ENCODE measurements at places on chromosomes 3 and 15.
A peak's percentile ranks its signal among the peaks of the same experiment; 100 is the strongest.

- DNase-seq = no peak
These were observed 89.6 kb downstream of the TBL1XR1 start for GRCh38 chr3:177107461-177108239.

DNA sequence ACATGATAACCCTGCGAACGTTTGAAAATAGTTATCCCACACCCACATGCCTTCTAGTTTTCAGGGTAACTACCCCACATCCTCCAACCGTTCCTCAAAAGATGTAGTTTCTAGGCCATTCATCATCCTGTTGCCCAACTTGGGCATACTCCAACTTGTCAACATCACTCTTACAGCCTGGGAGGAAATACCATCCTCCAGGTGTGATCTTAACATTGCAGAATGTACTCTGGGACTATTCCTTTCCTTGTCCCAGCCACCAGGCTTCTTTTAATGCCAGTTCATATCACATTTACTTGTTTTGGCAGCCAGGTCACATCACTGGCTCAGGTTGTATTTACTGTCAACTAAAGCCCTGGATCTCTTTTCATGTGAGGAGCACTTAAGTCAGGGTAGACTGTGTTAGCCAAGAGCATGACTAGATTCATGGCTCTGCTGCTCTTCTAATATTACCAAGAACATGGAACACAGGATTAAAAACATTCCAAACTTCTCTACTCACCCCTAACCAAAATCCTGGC is 4.0 kb upstream of the DENND6A start:
- DNase-seq = no peak

DNA sequence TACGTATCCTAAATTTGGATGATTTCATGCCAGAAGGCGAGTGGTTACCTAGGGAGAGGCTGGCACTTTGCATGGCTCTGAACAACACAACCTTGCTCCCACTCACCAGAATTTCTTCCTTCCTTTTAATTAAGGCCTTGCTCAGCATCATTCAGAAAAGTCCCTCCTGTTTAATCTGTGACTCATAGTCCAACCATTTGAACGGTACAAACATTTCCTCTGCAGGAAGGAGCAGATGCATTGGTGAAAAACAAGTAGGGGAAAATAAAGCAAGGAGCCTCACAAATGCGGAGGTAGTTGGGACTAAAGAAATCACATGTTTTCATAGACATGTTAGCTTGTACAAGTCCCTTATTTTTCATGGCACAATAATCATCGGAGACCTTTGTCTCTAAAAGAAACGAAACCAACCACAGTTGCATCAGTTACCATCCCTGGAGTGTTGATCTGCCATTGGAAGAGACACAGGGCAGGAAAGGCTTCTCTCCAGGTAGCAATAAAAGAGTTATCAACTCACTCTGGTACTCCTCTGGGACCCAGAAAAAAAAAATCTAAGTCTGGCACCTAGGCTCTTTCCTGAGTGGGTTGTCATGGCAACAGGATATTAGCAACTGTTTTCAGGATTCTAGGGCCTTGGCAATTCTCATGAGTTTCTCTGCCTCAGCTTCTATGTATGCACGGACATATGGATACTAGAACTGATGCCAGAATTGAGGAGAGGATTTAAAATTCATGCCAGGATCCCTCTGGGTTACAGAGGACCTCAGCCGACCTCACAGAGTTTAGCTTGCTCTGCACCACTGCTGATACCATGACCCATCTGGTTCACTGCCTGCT is 255.4 kb upstream of the ARPP21 start:
- peak; percentile 85 for DNase-seq

- DNase-seq = no peak
These were observed 75.4 kb downstream of the CDIN1 start for GRCh38 chr15:36654866-36655265.

DNA sequence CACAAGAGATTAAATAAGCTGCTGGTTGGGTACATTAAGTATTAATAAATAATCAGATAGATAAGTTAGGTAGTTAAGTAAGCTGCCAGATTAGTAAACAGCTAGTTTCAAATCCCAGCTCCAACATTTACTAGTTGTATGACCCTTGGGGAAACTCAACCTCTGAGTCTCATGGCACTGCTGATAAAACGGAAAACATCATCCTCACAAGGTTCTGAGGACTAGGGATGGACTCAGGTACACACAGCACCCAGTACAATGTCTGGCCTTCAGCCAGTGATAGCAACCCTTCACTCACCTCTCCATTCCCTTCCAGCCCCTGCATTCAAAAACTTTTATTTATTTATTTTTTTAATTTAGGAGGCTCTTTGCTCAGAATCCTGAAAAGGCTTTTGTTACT is 32.3 kb downstream of the B3GNT5 start:
- no peak for DNase-seq

- no peak for DNase-seq
These were observed 95.2 kb downstream of the PLSCR2 start for GRCh38 chr3:146374146-146374545.

DNA sequence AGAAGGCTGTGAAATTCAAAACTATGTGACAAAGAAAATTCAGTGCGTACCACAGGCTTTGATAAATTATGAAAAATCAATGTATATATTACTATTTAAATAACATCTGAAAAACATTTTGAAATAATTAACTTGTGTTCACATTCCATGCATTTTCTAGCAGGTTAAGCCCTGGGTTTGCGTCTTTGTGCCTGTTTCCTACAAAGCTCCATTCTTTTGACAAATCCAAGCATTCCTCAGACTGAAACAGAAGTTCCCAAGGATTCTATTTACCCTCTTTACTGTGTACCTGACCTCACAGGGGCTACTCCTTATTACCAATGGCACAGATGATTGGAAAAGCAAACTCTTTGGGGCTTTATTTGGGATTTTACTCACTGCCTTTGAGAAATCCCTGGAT is 1.9 kb downstream of the PAQR9 start:
- no peak for DNase-seq

GRCh38 chr15:55685286-55685685 is 57.7 kb downstream of the PRTG start:
- no peak for DNase-seq

DNA sequence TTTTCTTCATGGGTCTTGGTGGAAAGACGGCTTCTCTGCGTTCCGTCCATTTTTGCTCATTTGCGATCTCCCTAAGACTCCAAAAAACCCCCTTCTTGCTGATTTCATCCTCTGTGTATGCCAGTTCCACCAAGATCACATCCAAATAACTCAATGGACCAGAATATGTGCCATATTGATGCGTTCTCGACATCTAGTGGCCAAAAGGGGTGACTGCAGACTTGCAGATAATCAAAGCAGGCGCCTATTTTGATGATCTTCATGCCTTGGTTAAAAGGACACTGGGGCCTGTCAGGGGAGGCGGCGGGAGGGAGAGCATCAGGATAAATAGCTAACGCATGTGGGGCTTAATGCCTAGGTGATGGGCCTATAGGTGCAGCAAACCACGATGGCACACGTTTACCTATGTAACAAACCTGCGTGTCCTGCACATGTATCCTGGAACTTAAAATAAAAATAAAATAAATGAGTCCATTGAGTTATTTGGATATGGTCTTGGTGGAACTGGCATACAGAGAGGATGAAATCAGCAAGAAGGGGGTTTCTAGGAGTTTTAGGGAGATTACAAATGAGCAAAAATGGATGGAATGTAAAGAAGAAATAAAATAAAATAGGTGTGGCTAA is 104.2 kb upstream of the RAD18 start:
- no peak for DNase-seq
